Daoy (cell line): ENCODE measurements at places on chromosomes 1 and 21. TPM values are rescaled to one million over a fixed set of nuclear protein-coding genes. Genes with fewer than 3 reads are reported as not detected.

Gene MARK1
- total RNA-seq, result 6.6 and 8.8 TPM in 2 replicates

Gene AADACL3
- not detected in 2 replicates for total RNA-seq

Gene CFAP126
- total RNA-seq, result not detected in 2 replicates

Gene HNRNPU
- 691 and 753 TPM in 2 replicates for total RNA-seq

Gene HES3
- total RNA-seq, result not detected in 2 replicates

Gene OXCT2
- 2.9 and 3.8 TPM in 2 replicates for total RNA-seq

Gene HAPLN2
- 0.23 TPM in 1 of 2 replicates, not detected in the other for total RNA-seq

Gene ARHGAP30
- total RNA-seq, result 0.11 TPM in 1 of 2 replicates, not detected in the other

Gene CYYR1
- total RNA-seq, result under 0.01 and 0.39 TPM in 2 replicates

Gene GLUL
- 94.2 and 114 TPM in 2 replicates for total RNA-seq

Gene CR1
- total RNA-seq, result 0.03 TPM in 1 of 2 replicates, not detected in the other

Gene TRAPPC10
- total RNA-seq, result 24.2 and 26.0 TPM in 2 replicates

DNA sequence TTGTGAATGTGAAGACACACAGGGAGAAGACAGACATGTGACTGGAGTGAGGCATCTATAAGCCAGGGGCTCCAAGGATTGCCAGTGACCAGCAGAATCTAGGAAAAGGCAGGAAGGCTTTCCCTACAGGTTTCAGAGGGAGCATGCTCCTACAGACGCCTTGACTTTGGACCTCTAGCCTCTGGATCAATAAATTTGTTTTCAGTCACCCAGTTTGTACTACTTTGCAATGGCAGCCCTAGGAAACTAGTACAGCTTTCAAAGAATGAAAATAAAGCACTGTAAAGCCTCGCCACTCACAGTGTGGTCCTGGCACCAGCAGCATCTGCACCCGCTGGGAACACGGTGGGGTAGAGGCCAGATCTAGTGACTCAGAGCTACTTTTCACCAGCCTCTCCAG lies 510.0 kb downstream of the LTN1 start:
- no peak for DNase-seq

DNA sequence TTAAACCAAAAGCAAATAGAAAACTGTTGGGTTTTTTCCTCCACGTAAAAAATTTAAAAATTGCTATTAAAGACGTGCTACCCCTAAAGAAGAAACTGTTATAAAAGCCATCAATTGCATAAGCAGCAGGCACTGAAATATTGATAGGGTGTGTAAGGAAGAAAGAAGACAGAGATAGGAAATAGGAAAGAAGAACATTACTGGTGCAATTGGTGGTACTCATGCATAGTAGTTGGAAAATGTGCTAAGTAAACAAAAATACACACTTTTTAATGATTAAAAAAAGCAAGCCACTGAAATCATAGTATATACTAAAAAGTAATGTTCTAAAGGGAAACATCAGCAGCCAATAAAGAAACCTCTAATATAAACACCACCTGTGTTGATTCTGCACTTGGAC lies 52.8 kb upstream of the ANGPTL3 start:
- DNase-seq, result no peak

DNA sequence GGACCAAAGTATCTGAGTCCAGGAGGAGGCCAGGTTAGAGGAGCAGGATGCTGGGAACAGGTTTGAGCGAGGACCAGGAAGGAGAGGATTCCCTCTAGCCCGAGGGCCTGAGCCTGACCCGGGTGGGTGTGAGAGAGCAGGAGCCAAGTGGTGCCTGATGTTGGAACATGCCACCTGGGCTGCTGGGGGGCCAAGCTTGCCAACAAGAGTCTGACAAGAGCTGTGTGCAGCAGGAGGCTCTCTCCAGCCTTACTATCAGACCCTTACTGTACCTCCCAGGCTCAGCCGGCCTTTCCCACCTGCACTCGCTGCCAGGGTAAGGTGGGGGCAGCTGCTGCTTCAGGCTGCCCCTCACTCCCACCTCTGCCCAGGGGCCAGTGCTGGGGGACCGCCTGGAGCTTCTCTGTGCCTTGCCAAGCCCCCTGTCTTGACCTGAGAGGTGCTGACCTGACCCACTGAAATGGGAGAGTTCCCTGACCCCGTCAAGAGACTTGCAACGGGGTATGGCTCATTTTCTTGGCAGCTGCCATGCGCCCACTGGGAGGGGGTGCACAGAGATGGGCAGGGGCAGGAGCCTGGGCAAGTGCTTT lies 159.6 kb upstream of the VAMP3 start:
- DNase-seq, result no peak

DNA sequence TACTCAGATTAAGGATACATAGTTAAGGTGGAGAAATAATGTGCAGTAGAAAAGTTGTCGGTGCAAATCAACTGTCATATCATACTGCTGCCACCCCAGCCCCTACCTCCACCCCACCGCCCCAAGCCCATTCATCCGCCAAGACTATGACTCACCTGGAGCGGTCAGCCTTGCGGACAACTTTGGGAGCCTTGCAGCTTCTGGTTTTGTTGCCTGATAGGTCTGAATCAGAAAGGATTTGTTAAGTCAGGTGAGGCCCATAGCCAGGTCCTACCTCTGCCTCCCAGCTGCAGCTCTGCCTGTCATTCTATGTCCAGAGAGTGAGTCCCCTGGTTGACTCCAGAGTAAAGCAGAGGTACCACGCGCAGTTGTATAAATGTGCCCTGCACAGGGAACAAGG lies 12.6 kb downstream of the C1orf162 start:
- peak; percentile 32 for DNase-seq

- DNase-seq, result no peak
Observed at GRCh38 chr1:228453022-228453560, 34.1 kb upstream of the RNF187 start.

DNA sequence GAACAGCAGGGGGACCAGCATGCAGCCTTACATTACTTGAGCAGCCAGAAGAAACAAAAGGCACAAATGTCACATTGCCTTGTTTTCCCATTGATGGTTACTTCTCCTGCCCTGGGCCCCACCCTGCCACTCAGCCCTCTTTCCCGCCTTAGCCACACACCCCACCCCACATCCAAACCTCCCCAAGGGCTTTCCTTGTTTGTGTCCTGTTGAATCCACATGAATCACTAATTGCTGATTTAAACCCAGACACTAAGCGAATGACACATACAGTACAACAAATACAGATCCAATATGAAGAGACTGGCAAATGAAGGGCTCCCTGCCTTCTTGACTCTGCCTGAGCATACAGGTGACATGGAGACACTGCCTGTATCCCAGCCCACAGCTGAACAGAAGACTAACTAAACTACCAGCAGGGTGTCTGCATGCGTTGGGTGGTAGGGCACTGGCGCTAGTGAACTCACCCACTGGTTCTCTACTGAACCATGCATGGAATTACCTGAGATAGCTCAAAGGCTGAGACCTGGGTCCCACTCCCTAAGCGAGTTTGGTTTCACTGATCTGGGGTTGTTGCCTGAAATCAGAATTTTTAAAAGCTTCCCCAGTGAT lies 3.1 kb downstream of the IGSF3 start:
- no peak for DNase-seq

- no peak for DNase-seq
Observed at GRCh38 chr1:54815086-54815876, 14.2 kb upstream of the TTC22 start.

DNA sequence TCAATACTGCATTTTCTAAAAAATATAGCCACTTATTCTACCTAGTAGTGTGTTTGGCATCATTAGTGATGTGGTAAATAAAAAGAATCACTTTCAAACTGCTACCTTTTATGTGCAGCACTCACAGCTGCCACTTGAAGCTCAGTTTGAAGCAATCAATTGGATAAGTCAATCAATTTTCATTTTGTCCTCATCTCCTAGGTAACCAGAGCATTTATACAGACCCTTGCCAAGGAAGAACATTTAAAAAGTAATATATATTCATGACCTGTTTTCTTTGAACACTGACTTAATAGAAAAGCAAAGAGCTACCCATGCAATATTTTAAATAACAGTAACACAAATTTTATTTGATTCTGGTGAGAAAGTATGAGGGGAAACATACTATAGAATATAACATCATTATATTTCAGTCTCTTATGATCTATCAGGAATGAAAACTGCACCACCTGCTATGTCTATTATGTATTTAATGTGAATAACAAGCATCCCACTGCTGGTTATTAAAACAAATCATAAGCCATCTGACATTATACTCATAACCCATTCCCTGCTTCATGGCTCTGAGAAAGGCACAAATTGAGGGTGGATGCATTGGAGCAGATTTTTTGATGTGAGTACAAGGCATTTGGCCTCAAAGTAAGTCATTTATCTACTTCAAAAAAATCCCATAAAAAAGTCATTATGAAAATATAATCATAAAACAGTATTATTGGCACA lies 168.4 kb upstream of the C21orf91 start:
- DNase-seq, result no peak

DNA sequence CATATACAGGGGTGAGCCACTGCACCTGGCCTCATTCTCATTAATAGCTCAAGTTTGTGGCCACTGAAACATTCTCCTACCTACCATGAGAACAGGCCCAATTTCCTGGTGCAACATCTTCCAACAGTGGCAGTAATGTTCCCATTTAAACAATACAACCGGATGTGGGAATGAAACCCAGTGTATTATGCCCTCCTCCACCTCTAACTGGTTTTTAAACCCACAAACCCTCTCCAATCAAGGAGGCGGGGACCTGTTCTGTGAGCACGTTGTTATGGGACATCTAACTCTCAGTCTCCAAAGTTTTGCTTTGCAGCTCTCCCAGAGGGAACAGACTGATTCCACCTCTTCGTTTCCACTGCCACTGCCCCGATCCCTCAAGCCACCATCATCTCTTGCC lies 2.6 kb downstream of the CTNNBIP1 start:
- peak; percentile 43 for DNase-seq

GRCh38 chr1:219459351-219460080 lies 153.4 kb downstream of the ZC3H11B start:
- DNase-seq, result no peak

DNA sequence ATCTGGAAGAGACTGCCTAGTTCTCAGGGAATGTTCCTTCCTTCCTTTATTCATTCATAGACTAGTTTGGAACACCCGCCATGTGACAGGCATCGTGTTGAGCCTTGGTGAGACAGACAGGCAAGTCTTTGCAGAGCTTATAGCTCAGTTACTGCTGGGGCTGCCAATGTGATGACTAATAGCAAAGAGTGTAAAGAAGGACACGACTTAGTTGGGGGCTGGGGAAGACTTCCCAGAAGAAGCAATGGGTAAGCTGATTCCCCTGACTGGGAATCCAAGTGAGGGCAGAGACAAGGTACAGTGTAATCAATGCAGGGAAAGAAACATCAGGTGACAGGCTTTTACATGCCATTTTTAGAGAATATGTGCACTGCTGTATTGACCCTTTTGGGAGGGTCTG lies 51.2 kb downstream of the TENT5C start:
- peak; percentile 64 for DNase-seq

DNA sequence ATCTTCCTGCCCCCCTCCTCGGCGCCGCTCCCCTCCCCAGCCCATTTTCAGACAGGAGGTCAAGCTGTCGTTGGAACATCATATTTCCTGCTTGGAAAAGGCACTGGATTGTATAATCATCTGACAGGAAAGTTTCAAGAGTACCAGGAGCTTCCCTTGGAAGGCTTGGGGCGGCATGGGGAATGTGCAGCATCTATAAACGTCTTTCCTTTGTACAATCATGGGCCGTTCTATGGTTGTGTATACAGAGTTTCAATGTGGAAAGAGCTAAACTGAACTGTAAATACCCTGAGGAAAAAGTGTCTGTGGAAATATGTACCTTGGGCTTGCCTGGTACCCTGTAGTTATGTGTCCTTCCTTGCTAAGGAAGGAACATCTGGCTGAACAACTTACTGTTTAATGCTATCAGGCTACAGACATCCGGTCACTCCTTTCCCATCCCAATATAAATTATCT lies 368.1 kb upstream of the ADGRL2 start:
- DNase-seq, result no peak

DNA sequence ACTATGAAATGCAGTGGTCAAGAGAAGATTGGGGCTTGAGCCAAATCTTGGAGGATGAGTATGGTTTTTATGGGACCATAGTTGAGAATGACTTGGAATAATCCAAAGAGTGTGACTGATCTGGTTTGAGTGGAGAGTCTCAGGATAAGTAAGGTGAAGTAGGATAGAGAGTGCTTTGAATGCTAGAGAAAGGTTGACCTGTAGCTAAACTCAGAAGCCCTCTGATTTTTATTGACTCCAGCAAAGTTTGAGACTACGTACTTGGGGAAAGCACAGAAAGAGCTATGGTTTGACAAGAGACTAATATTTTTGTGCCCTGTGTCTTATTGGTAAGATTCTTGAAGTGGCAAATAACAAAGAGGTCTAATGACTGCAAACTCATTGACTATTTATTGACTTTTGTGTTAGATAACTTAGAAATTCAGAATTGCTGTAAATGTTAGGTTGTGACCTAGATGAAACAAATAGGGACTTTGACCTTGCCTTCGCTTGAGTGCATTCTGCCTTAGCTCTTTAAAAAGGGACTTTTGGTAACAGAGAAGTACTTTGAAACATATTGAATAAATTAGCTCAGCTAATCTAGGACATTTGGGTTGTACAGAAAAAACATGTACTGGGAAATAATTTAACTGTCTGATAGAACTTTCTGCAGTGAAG lies 35.1 kb downstream of the UAP1 start:
- DNase-seq, result no peak

DNA sequence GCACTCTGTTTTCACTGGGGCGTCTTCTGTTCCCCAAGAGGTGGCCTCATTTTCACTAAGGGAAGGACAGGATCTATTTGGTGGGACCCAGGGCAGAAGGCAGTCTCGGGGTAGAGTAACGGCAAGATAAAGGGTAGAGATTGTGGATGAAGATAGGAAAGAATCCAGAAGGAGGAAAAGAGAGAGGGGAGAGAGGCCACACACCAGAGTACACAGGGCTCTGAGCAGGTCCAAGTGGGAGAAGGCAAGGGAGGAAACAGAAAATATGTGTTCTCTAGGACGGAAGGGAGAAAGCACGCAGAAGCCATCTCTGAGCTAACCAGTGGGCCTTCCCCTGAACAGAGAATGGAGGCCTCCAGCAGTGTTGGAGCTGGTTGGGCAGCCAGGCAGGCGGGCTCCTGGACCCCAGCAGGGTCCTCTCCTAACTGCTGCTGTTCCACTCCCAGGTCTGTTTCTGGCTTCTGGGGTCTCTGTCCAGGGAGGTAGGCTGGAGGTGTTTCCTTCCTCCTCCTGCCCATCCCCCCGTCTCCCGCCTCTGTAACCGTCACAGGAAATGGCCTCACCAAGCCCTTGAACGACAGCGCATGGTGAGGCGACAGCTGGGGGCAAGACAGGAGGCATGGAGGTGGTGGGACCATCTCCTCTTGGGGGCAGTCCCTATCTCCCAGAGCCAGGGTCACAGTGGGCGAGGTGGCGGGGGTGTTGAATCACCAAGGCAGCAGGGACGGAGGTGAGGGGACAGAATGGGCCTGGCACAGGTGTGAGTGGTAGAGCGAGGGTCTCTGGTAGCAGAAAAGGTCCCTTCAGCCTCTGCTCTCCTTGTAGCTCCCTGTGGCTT lies 649 bp downstream of the PTPN7 start:
- no peak for DNase-seq

- DNase-seq, result no peak
Observed at GRCh38 chr1:5297886-5298239, 643.5 kb downstream of the AJAP1 start.

DNA sequence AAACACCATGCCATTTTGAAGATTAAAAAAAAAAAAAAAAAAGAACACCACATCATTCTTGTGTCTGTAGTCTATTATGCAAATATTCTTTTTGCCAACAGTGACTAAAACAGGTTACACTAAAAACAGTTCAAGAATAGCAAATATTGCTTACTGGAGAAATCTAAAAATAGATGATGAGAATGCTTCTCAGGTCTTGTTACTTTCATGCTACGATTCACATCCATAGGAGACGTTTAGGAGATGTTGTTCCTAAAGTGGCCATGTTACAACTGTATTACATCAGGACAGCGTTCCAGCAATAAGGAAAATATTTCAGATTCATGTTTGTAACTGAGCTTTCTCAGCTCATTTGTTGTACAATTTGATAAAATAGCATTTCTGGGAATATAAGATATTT lies 32.3 kb downstream of the RAB3GAP2 start:
- DNase-seq, result no peak

GRCh38 chr1:116231752-116232151 lies 120.6 kb downstream of the MAB21L3 start:
- no peak for DNase-seq
